ENCODE measurements at places on chromosomes 2 and 18. TPM values are rescaled to one million over a fixed set of nuclear protein-coding genes. Genes with fewer than 3 reads are reported as not detected.

- no peak for DNase-seq
Measured at GRCh38 chr2:133986881-133987795, 266.7 kb upstream of the MGAT5 start.

GRCh38 chr2:73284296-73285158, at the start of gene FBXO41:
TSS of gene FBXO41 (minus strand) at chr2:73284478. CDS start at chr2:73269630, 14,848 bp downstream.
- no peak for DNase-seq

GRCh38 chr18:2978208-2978607, 34.7 kb downstream of the LPIN2 start:
- DNase-seq: no peak

DNA sequence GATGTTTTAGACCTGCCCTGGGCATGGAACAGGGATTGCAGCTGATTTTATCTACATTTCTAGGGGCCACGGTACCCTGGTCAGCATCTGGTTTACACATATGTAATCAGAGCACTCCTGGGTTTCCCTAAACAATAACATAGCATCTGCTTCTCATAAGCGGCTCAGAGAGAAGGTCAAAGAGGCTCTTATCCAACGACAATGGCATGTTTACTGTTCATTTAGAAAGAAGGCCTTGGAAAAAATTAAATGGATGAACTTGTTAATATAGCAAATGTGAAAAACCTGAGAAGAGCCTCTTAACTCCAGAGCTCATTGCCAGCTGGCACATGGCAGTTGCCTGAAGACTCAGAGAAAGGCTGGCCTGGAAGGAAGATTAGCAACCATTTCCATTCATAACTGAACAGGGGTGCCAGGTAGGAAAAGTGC, 202.8 kb upstream of the THUMPD2 start:
- DNase-seq: no peak

DNA sequence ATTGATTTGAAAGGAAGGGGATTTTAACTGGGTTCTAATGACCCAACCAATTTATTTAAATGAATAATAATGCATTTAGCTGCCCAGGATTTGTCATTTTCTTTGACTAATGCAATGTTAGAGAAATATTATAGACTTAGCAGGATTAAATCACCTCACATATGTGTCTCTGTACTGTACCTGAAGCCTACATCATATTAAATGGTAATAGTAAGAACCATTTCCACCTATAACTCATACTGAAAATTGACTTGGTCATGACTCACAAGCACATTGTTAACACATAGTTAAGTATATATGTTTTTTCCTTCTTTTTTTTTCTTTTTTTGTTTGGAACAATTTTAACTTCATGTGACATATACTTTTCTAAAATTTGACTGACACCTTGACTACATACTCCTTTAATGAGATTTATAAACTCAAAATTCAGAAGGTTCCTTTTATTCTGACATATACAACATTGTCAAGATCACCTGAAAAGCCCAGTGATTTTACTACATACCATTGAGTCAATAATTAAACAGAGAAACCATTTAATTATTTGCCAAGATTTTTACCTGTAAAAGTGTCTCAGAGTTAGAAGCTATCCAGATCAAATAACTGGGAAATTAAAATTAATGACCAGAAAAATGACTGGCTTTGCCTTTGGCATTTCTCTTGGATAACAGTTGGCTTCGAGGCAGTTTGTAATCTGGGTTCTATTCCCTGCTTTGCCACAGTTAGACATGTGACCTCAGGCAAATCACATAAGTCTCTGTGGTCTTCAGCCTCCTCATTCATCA, 58.8 kb upstream of the CDC42EP3 start:
- no peak for DNase-seq

DNA sequence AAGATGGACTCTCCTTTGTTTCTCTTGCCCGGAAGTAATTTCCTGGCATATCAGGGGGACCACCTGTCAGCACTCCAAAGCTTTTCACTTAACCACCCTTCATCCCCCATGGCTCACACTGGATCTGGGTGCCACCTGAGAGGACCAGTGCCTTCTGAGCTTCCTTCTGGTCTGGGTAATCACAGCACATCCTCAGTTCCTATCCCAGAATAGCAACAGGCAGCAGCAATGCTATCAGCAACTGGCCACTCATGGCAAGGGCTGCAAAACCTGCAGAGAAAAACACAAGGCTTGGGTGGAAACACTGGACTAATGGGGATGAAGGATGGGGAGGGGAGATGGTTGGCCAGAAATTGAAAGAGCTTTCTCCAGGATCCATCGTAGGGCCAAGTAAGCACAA, 59.9 kb upstream of the STPG4 start:
- DNase-seq: no peak

- no peak for DNase-seq
Measured at GRCh38 chr2:238875471-238876231, 27.8 kb downstream of the TWIST2 start.

Gene TTN
- polyA plus RNA-seq: 0.04 TPM

GRCh38 chr2:20953146-20953824, 90.6 kb downstream of the APOB start:
- DNase-seq: no peak

- DNase-seq: no peak
Measured at GRCh38 chr2:67574230-67574629, 177.1 kb downstream of the ETAA1 start.

- DNase-seq: no peak
Measured at GRCh38 chr2:191246820-191247380, 1.7 kb downstream of the MYO1B start.

DNA sequence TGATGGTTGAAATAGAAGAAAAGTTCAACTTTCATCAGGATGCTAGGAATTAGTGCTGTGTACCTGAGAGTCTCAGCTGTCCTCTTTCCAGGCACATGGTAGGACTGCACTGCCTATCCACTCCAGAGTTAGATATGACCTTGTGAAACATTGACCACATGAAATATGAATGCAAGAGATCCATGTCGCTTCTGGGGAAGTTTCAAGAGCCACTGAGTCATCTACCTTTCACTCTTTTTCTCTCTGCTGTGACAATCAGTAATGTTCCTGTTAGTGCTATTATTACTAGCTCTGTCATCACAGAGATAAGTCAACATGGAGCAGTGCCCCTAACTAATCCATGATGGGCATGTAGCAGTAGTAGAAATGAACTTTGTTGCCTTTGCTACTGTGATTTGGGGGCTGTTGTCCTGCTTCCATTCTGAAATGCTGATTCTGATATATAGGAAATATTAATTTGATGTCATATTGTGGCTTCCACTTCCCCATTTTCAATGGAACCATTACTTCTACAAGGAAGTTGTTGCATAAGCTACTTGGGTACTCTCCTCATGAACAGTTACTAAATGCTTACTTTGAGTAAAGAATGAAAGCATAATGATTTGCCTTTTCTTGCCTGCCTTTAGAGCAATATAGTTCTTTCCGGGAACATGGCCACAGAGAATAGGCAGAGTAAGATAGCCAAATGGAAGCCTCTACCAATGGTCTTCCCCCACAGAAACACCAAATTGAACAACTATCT, 192.8 kb upstream of the ZNF521 start:
- no peak for DNase-seq

GRCh38 chr2:58862244-58862643, 621.1 kb upstream of the FANCL start:
- DNase-seq: no peak

DNA sequence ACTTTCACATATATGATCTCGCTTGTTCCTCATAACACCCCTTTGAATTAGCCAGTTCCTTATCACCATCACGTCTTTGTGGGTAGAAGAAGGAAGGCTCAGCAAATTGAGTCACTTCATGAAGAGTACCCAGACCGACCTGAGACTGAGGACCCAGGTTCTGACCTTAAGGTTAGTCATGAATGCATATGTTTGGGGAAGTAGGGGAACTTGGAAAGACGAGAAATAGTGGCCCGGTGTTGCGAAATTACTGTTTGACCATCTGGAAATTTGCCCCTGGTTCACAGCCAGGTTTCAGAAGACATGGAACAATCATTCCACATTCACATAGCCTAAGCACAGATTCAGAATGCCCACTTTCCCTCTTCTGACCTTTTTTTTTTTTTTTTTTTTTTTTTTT, 59.8 kb downstream of the MEIS1 start:
- no peak for DNase-seq

Gene KATNAL2
- polyA plus RNA-seq: 1.8 TPM

- no peak for DNase-seq
Measured at GRCh38 chr2:129764376-129765325, 214.8 kb upstream of the RAB6C start.

Gene REG1B
- polyA plus RNA-seq: 1.7 TPM

Gene CAPN14
- 0.44 TPM for polyA plus RNA-seq

DNA sequence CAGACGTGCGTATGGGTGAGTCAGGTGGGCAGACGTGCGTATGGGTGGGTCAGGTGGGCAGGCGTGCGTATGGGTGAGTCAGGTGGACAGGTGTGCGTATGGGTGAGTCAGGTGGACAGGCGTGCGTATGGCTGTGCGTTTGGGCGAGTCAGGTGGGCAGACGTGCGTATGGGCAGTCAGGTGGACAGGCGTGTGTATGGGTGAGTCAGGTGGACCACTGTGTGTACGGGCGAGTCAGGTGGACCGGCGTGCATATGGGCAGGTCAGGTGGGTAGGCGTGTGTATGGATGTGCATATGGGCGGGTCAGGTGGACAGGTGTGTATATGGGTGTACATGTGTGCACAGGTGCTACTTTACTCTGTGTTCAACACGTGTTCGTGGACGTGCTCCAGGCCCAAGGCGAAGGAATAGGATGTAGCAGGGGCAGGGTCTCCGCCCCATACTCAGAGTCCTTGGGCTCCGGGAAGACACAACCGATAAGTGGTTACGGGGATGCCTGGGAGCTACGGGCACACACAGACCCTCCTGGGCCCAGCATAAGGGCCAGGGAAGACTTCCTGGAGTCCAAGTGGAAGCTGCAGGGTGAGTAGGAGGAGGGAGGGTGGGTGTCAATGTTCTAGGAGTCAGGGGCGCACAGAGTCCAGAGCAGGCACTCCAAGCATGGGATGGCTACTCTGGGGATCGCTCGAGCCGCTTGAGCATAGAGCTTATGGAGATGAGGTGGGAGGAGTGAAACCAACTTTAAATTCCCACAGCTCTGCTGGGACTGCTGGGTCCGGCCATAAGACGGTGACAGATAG, 27.1 kb upstream of the KLF11 start:
- DNase-seq: no peak

Gene VAMP8
- polyA plus RNA-seq: 89.9 TPM

GRCh38 chr2:316381-316780, 28.5 kb upstream of the ALKAL2 start:
- DNase-seq: no peak

- no peak for DNase-seq
Measured at GRCh38 chr2:68386365-68386764, 21.3 kb downstream of the PLEK start.

- DNase-seq: no peak
Measured at GRCh38 chr2:208280933-208281332, 14.9 kb downstream of the PIKFYVE start.

GRCh38 chr2:12712881-12713280, 3.9 kb upstream of the TRIB2 start:
- no peak for DNase-seq

DNA sequence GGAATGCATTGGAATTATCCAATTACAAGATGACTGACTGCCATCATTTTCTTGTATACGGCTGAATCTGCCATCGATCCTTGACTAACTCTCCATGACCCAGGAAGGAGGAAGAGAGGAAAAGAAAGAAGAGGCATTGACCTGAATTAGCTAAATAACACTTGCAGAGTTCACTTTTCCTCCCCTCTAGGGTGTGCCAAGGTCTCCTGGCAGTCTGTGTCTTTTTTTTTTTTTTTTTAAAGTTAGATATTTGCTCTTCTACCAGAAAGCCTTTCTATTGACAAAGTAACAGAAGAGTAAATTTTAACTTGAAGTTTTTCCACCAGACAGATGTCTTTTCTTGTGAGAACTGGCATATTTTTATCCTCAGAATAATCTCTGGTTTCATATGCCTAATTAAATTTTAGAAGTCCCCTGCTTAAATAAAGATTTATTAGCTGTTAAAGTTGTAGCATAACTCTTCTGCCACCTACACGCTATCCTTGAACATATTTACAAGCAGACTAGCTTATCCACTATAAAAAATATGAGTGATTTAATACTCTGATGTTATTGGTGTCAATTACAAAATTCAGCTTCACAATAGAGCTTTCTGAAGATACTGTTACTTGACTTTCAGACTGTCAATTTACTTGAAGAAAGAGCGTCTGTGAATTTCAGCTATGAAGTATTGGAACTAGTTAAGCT, 171.7 kb upstream of the ETAA1 start:
- no peak for DNase-seq

Gene C1D
- 31.2 TPM for polyA plus RNA-seq

- peak; percentile 59 for DNase-seq
Measured at GRCh38 chr2:67476809-67477790, 80.0 kb downstream of the ETAA1 start.

Gene NEU4
- polyA plus RNA-seq: 0.29 TPM

DNA sequence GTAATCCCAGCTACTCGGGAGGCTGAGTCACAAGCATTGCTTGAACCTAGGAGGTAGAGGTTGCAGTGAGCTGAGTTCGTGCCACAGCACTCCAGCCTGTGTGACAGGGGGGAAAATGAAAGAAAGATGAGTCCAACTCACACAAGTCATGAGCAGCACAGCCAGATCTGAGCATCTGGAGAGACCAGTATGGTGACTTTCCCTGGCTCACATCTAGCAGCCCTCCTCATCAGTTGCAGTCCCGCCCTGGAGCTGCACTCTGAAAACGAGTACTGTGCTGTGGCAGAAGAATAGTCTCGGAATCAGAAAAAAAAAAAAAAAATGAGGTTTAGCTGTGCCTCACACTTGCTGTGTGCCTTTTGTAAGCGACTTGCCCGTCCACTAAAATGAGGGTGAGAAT, 74.4 kb upstream of the TRIB2 start:
- no peak for DNase-seq

GRCh38 chr2:187075199-187075635, 226.2 kb upstream of the ZSWIM2 start:
- DNase-seq: no peak

DNA sequence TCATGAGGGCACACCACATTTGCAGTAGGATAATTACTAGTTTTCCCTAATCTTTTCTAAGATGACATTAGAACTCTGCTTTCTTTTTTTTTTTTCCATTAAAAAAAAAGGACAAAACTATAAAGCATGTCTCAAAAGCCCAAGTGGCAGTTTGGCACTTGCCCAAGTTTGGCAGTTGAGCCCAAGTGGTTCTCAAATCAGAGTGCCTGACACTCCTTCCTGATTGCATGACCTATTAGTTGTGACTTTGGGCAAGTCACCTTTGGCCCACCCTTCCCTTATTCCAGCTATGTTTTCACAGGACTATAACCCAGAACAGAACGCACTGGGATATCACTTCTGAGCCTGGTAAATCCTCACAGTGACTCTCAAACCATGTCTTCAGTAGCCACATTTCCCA, 273.0 kb downstream of the CCDC85A start:
- DNase-seq: no peak

Gene MTLN
- polyA plus RNA-seq: 157 TPM

Gene AFTPH
- polyA plus RNA-seq: 20.6 TPM

- no peak for DNase-seq
Measured at GRCh38 chr18:64806691-64807090, 657.8 kb upstream of the LINC00305 start.

- no peak for DNase-seq
Measured at GRCh38 chr2:141940709-141941108, 190.1 kb downstream of the LRP1B start.

Gene SIX2
- 1.7 TPM for polyA plus RNA-seq

Gene ING5
- 39.3 TPM for polyA plus RNA-seq

DNA sequence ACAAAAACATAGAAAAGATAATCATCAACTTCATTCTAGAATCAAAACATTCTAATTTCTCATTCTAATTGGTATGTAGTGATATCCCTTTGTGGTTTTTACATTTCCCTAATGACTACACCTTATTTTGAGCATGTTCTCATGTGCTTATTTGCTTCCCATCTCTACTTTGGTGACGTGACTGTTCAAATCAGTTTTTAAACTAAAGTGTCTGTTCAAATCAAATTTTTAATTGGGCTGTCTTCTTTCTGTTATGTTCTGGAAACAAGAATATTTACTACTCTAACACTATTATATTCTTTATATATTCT, 45.5 kb downstream of the YES1 start:
- no peak for DNase-seq

All from urinary bladder (tissue), 4 donors.